ENCODE measurements at places on chromosomes 12 and 14.

- no peaks in the 10 kb centered on the region for H3K36me3 ChIP-seq
- no peak overlapping the region for H3K4me3 ChIP-seq
- H3K27me3 ChIP-seq, result no peaks in the 10 kb centered on the region
- DNase-seq, result no peak
- no peaks in the 10 kb centered on the region for H3K4me1 ChIP-seq
Measured at GRCh38 chr12:19633641-19634040, 194.3 kb downstream of the AEBP2 start.

- H3K4me1 ChIP-seq, result peaks cover 25% of the 10 kb centered on the region
- no peak overlapping the region for H3K4me3 ChIP-seq
- H3K27ac ChIP-seq, result no peak overlapping the region
- DNase-seq, result no peak
Measured at GRCh38 chr14:75518625-75519024, 3.6 kb upstream of the BATF start.

- no peaks in the 10 kb centered on the region for H3K4me1 ChIP-seq
- H3K4me3 ChIP-seq, result no peak overlapping the region
- H3K27ac ChIP-seq, result no peak overlapping the region
- no peaks in the 10 kb centered on the region for H3K36me3 ChIP-seq
Measured at GRCh38 chr12:44774815-44775411, 101.2 kb downstream of the NELL2 start.

GRCh38 chr12:62776997-62777396, 158.0 kb downstream of the PPM1H start:
- no peaks in the 10 kb centered on the region for H3K36me3 ChIP-seq
- no peak overlapping the region for H3K4me3 ChIP-seq
- peaks cover 13% of the 10 kb centered on the region for H3K4me1 ChIP-seq
- no peak for DNase-seq
- no peaks in the 10 kb centered on the region for H3K27me3 ChIP-seq

DNA sequence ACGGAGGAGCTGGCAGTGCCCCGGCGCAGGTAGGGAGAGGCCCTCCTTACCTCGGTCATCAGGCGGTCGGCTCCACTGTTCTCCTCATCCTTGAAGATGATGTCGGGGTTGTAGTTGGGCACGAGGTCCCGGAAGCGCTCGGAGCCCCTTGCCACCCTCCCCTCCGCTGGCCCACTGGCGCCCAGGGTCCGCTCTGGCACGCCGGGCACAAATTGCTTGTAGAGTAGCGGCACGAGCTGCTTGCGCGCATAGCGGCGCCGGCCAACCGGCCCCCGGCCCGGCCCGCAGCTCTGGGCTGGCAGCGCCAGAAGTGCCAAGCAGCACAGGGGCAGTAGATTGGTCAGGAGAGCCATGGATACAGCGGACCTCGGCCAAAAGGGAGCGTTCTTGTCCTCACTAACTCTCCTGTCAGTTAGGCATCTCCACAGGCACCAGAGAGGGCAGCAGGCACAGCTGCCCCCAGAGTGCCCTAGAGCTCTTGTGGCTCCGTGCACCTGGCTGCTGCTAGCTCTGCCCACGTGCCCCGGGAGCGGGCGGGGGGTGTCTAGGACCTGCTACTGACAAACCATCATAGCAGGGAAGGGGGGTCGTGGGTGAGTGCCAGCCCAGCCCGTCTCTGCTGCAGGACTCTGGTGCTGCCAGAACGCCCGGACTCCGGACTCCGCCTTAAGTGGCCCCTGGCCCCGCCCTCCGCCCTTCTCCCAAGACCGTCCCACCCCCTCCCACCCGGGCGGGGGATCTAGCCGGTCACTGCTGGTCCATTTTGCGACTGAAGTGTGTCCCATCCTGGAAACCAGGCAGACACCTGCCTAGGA, at the start of gene DHH:
Gene DHH (minus strand): TSS at position 642 of the 815 bp plus-strand sequence. CDS start 289 bp downstream, at position 353.
- H3K4me3 ChIP-seq, result peak within 1 kb of the TSS; percentile 21
- no peak within 1 kb of the TSS for H3K27ac ChIP-seq
- H3K27me3 ChIP-seq, result peaks cover 56% of the 10 kb centered on the region
- H3K4me1 ChIP-seq, result peaks cover 58% of the 10 kb centered on the region
- peaks cover 29% of the 10 kb centered on the region for H3K36me3 ChIP-seq
- DNase-seq, result no peak

DNA sequence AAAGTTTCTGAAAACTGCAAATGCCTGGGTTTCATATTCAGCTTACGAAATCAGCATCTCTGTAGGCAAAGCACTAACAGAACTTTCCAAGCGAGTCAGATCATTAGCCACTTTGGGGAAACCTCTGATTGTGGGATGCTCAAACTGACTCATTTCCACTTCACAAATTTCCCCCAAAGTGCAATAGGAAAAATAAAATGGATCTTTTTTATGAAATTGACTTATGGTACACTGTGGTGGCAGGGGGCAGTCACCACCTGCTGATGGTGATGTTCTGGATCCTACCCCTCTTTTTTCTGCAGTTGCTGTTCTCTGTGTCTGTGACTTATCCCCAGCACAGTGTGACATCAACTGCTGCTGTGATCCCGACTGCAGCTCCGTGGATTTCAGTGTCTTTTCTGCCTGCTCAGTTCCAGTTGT, 5.6 kb downstream of the TCTN1 start:
- peaks cover 20% of the 10 kb centered on the region for H3K36me3 ChIP-seq
- no peak overlapping the region for H3K4me3 ChIP-seq
- H3K4me1 ChIP-seq, result no peaks in the 10 kb centered on the region
- H3K27ac ChIP-seq, result no peak overlapping the region
- H3K27me3 ChIP-seq, result no peaks in the 10 kb centered on the region

DNA sequence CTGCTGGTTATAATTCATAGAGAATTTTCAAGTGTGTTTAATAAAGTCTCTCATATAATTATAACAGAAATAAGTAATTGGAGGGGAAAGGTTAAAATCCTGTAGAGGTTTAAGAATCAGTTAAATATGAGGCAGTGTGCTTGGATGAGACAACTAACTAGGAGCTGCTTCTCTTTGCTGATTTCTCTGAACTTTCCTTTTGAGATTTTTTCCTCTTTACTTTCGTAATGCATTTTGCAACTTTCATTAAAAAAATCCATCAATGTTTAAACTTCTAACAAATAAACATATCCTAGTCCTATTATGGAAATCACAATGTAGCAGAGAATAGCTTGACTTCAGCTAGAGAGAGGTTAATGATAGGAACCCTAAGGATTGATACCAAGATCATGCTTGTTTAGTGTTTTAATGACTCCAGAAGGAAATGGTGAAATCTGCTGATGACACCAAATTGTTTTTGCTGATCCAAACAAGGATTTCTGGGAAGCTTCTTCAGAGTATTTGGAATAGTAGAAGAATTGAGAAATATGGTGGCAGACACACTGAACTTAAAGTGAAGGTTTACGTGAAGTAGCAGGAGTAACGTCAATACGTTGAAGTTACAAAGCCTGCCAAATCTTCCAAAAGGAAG, 122.6 kb downstream of the RAD51B start:
- DNase-seq, result no peak
- peaks cover 35% of the 10 kb centered on the region for H3K4me1 ChIP-seq
- H3K27me3 ChIP-seq, result no peaks in the 10 kb centered on the region

- H3K27me3 ChIP-seq, result no peaks in the 10 kb centered on the region
- no peak for DNase-seq
- H3K27ac ChIP-seq, result no peak overlapping the region
- H3K36me3 ChIP-seq, result no peaks in the 10 kb centered on the region
- no peak overlapping the region for H3K4me3 ChIP-seq
- H3K4me1 ChIP-seq, result no peaks in the 10 kb centered on the region
Measured at GRCh38 chr14:25267186-25267585, 217.2 kb upstream of the STXBP6 start.

DNA sequence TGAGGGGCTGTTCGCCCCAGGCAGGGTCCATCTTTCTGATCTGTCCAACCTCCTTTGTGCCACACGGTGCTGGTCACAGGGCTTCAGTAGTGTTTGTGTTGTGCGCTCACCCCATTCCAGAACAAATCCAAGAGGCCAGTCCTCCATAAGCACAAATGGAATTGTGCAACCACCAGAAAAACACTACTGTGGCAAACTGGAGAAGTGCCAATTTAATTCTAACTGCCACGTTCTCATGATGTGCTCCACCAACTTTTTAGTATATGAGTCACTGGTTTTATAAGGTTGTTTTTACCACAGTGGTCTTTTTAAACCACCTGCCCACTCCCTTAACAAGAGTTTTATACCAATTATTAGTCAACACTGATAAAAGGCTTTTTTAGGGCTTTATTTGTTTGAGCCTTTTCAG, 380.2 kb downstream of the NAV3 start:
- H3K4me1 ChIP-seq, result no peaks in the 10 kb centered on the region
- H3K27me3 ChIP-seq, result no peaks in the 10 kb centered on the region
- H3K4me3 ChIP-seq, result no peak overlapping the region
- H3K36me3 ChIP-seq, result no peaks in the 10 kb centered on the region

DNA sequence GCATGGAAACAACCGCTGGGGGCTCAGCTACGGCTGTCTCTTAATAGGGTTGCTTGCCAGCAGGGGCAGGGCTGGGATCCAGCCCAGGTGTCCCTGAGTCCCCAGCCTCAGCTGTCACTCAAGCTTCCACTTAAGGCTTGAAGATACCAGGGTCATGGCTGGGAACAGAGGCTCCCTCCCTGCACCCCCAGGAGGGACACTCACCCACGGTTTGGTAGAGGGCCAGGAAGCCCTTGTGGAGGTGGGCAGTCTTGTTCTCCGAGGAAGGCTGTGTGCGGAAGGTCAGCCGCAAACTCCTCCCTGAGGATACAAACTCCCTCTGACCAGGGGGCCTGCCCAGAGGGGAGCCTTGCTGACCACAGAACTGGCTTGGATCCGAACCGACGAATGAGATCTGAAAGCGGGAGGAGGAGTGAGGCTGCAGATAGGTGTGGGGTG, 7.3 kb downstream of the C1RL start:
- no peak overlapping the region for H3K4me3 ChIP-seq
- H3K36me3 ChIP-seq, result peaks cover 88% of the 10 kb centered on the region
- no peak for DNase-seq

DNA sequence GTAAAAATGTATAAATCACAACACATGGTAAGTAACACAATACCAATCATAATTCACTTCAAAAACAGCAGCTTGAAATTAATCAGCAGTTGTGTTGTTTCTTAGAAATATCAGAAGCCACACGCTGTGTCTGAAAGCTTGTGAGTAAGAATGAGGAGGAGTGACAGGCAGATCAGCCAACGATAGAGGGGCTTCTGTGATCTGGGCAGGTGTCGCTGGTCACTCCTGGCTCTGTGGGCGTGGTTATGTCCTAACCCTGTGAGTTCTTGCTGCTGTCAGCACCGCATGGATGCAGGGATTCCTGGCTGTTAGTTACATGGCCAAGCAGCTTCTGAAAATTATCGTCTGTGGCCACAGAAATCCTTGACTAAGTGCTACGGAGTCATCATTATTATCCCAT, 123.4 kb downstream of the SLC25A47 start:
- peaks cover 31% of the 10 kb centered on the region for H3K4me1 ChIP-seq
- H3K36me3 ChIP-seq, result no peaks in the 10 kb centered on the region

DNA sequence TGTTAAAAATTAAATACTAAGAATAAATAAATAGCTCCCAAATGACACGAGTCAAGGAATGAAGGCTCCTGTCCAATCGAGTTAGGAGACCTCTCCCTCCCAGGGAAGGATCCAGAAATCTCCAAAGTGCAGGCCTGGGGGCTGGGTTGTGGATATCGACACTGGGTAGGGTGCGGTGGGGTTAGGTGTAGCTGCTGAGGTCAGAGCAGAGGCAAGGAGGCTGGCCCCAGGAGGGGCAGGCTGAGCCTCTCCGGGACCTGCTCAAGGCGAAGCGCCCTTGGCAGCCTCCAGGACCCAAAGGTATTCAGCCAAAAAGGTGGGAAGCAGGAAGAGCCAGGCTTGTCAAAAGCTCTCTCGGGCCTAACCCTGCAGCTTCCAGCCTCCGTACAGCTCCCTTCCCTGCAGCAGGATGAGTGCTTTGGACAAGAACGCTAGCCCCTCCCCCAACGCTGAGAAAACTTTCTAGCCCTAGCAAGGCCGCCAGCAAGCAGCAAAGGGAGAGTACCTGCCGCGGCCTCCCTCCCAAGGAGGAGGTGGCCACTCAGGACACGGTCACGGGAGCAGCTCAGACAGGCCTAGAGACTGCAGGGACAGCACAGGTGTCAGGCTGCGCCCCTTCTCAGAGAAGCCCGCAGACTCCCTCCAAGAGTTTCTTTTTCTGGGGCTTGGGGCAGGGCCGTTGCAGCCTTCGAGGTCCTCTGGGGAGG, 3.7 kb upstream of the PNMA1 start:
- peak overlapping the region; percentile 35 for H3K4me3 ChIP-seq
- H3K36me3 ChIP-seq, result peaks cover 60% of the 10 kb centered on the region
- DNase-seq, result no peak
- peak overlapping the region; percentile 9 for H3K27ac ChIP-seq
- no peaks in the 10 kb centered on the region for H3K27me3 ChIP-seq

DNA sequence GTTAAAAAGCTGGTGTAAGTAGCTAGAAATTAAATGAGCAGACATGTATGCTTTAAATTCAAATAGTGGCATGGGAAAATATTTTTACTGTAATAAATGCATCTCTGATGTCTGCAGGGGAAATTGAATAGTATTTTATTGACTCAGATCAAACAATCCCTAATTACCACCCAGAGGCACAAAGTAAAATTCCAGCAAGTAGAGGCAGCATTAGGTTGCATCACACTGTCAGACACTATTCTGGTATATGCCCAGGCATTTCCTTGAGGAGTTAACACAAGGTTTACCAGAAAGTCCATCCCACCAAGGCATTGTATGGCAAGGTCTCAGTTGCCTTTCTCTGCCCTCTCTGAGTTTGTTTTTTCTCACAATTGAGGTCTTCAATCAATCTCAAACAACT, 201.6 kb upstream of the KITLG start:
- no peak overlapping the region for H3K27ac ChIP-seq
- H3K4me3 ChIP-seq, result no peak overlapping the region
- no peak for DNase-seq
- no peaks in the 10 kb centered on the region for H3K27me3 ChIP-seq

GRCh38 chr14:73025544-73025943, 1.4 kb downstream of the ZFYVE1 start:
- H3K27me3 ChIP-seq, result no peaks in the 10 kb centered on the region
- H3K4me3 ChIP-seq, result peak overlapping the region; percentile 89
- no peak overlapping the region for H3K27ac ChIP-seq
- H3K36me3 ChIP-seq, result peaks cover 34% of the 10 kb centered on the region
- DNase-seq, result no peak
